Left renal pelvis (tissue), 4 donors: ENCODE measurements at places on chromosomes 12 and 14. TPM values are rescaled to one million over a fixed set of nuclear protein-coding genes. Genes with fewer than 3 reads are reported as not detected.

RNASE7 gene
- polyA plus RNA-seq = not detected

GNB3 gene
- 4.4 TPM for polyA plus RNA-seq

LRP1 gene
- polyA plus RNA-seq = 234 TPM

DNA sequence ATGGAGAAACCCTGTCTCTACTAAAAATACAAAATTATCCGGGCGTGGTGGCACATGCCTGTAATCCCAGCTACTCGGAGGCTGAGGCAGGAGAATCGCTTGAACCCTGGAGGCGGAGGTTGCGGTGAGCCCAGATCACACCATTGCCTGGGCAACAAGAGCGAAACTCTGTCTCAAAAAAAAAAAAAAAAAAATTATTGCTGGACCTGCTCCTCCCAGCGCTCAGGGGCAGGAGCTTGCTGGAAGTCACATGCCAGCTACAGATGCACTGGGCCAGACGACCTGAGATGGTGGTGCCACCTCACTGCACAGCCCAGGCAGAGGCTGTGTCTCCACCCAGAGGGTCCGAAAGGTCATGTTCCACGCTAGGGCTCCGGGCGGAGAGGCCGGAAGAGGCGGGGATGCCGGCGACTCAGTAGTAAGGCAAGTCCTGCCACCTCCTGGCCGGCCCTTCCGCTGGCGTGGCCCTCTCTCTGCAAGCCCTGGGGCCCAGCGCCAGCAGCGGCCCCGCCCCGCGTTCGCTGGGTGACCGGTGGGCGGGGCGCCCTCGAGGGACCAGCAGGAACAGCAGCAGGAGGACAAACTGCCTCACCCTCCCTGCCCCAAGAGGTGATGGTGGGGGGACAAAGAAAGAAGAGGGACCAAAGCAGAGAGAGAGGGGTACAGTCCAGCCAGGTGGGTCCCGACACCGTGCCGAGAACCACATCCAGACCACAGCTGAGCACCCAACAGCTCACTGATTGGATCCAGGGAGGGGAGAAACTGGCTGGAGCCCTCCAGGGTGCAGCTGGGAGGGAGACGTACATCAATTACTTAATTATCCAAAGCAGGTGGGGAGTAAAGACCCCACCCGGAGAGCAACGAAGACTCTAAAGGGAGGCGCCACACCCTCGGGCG is 3.6 kb upstream of the RHOF start:
- DNase-seq = no peak

DNA sequence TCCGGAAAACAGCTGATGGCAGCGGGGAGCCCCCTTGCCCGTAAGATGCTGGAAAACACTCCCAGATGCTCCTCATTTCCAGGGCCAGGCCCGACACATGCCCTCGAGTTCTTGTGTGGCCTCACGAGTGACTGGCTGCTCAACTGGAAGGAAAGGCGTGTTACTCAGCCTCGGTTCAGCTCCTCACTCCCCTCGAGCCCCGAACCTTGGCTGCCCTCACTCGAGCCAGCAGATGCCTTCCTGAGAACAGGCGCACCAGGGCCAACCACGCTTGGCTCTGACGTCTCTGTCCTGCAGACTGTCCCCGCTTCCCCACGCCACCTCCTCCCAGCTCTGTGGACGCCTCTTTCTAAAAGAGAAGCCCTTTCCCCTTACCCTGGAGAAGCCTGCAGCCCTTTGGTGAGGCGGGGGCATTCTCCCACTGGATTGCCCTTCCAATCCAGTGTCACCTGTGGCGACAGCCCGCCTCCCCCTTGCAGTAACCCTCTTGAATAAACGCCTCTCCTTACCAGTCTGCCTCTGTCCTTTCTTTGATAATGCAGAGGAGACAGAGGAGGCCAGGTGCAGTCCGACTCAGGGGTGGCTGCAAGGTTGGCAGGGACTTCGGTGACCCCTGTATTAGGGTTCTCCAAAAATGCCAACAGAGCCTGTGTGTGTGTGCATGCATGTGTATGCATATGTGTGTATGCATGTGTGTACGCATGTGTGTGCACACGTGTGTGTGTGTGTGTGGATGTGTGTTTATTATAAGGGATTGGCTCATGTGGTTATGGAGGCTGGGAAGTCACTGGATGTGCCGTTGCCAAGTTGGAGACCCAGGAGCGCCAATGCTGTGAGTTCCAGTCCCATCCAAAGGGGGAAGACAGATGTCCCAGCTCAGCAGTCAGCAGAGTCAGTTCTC is 166.3 kb downstream of the KIF26A start:
- DNase-seq = no peak

- DNase-seq = no peak
Observed at GRCh38 chr14:33402604-33403003, 463.9 kb downstream of the NPAS3 start.

- DNase-seq = no peak
Observed at GRCh38 chr14:66509874-66510273, 1.9 kb downstream of the GPHN start.

DNA sequence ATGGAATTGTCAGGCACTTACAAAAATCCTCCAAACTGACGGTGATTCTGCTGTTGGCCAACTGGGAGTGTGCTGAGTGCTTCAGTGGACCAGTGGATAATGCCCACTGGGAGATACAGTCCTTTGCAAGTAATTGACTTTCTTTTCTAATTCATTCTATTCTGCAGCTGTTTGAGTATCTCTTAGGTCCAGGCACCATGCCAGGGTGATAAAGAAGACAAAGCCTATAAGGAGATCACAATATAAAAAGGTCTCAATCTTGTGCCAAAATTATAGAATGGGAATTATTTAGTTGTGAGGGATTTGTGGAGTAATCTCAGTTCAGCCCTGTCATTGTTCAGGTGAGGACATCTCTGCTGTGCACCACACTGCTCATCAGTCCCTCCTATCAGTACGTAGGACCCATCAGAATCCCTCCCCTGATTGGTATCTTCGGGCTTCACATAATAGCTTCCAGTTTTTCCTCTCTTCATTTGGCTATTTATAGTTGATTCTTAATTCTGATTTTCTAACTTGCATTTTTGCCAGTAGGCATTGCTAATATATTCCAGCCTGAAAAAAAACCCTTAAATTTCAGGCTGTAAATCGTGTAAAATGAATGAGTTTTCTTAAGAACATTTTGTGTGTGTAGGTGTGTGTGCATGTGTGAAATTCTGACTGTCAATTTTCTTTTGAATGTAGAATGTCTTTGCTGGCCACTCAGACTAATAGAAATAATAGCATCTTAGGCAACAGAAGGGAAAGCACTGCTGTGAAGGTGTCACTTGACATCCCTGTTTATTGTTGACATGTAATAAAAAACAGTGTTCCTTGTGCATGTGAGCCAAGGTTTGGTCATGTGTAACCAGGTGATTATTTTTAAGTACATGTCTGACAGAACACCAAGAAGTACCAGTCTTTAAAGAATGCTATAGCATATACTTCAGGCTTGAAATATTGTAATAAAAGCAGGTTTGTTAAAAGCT is 457.6 kb upstream of the RGS6 start:
- DNase-seq = no peak
